ENCODE measurements at places on chromosomes 5 and 9. TPM values are rescaled to one million over a fixed set of nuclear protein-coding genes. Genes with fewer than 3 reads are reported as not detected.

The PCDHA3 gene
- total RNA-seq: 4.0 TPM

The SPINK4 gene
- not detected for total RNA-seq

The F2RL2 gene
- total RNA-seq: not detected

The BSPRY gene
- total RNA-seq: 7.7 TPM

The C5orf58 gene
- total RNA-seq: not detected

The LHX3 gene
- total RNA-seq: not detected

The SOHLH1 gene
- 0.21 TPM for total RNA-seq

The TMC1 gene
- 0.54 TPM for total RNA-seq

DNA sequence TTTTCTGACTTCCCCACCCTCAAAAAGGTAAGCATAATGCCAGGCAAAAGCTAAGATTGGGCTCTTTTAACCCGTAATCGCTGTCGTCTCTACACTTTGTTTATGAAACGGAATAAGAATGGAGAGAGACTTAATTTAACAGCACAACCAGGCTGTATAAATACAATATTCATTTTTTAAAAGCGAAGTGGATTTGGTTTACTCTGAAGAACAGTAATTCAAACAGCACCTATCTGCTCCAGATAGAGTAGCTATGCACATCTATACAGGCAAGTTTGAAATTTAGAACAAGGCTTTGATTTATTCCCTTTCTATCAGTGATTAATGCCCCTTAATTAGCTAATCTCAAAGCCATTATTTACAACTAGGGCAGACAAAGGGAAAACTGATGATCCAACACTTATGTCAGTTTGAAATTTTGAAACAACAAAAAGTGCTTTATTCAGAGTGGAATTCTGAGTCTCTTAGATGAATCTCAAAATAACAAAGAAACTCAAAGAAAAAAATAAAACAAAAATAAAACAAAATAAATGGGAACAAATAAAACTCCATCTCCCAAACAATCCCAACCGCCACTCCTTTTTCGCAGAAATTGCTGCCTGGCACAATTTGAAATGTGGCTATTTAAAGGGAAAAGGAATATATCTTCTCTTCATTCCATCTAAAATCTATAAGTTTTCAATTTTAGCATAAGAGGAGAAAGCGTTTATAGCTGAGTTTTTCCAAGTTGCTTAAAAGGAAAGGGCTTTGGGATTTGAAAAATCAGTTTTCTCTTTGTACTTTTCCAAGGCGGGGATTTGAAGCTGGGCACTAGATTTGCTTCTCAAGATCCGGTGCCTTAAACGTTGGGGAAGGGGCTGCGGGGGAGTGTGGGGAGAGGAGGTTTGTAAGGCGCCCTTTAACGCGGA, 298.6 kb downstream of the PARP8 start:
- no peak for DNase-seq

DNA sequence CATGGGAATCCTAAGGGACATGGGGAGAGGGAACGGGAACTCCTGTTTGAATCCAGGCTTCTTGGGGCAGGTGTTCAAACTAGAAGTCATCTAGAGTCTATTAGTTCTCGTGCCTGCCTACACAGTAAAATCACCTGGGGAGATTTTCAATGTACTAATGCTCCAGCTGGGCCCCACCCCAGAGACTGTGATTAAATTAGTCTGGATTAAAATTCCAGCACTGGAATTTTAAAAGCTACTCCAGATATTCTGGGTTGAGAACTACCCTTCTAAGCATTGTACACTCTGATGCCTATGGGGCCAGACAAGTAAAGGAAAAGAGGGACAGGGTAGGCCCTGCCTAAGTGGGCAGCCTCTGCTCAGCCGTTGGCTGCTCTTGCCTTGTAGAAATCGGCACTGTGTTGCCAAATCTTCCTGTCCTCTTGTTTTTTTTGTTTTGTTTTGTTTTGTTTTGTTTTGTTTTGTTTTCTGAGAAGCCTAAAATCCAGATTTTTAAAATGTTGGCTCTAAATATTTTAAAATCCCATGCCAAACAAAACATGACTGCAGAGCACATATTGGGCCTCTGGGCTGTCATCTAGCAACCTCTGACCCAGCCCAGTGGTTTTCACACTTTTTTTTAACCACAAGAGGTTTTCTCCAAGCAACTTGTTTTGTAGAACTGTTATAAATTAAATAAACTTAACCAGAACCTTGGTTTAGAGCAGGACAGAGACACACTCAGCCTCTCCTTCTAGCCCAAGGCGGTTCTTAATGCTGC, 29.0 kb downstream of the ADRB2 start:
- DNase-seq: no peak

- DNase-seq: no peak
Measured at GRCh38 chr5:82924226-82925060, 152.8 kb downstream of the TMEM167A start.

- DNase-seq: no peak
Measured at GRCh38 chr9:98225015-98225442, 30.4 kb downstream of the TBC1D2 start.

- no peak for DNase-seq
Measured at GRCh38 chr9:120538339-120538738, 41.6 kb downstream of the CDK5RAP2 start.

- no peak for DNase-seq
Measured at GRCh38 chr9:27355166-27355565, 58.2 kb upstream of the EQTN start.

DNA sequence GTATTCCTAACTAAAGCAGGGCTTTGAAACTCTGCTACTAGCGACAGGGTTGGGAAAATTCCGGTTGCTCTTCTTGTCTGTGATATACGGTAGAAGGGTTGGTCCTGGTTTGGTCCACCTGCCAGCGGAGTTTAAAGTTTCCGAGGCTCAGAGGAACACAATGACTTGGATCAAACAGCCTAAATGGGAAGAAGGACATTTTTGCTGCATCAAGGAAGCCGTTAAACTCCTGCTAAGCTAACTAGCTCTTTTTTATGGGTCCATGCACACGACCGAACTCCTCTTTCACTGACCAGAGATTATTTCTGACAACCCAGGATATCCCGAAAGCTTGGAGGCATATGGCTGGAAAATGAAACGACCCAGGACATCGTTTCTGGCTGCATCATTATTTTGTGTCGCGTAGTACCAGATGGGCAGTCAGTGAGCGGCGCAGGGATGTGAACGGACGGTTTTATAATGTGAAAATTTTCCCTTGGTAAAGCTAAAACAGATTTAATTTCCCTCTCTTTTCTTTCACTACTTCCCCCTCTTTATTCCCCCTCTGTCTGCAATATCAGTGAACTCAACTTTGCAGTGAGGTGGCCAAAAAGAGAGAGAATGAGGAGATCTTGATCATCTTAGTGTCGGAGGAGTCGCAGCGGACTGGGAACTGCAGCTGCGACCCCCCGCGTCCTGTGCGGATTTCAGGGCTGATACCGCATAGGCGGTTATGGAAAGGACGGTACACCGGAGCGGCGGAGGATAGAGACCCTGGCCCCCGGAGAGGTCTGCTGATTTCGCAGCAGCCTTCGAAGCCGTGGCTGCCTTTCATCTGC, at the start of gene LURAP1L:
TSS of gene LURAP1L (plus strand) at position 160 of the 818 bp plus-strand sequence. CDS start 696 bp downstream, outside the sequence.
- peak; percentile 85 for DNase-seq

DNA sequence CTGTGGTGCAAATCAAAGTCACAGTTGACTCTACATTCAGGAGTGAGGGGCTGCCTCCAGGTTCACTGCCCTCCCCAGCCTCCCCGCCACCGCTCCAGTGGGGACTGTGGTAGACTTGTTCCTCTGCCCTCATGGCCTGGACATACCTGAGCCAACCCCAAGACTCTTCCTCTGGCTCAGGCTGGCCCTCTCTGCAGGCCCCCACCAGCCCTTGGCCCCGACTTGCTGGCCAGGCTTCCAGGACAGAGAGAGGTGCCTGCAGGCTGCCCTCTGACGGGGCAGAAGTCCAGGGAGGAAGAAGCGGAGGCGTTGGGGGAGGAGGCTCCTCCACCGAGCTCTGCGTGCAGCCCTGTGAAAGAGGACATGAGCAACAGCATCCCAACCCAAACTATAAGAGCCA, 2.8 kb upstream of the SARDH start:
- no peak for DNase-seq

GRCh38 chr9:112531666-112532282, 45.1 kb downstream of the KIAA1958 start:
- DNase-seq: no peak

- no peak for DNase-seq
Measured at GRCh38 chr5:34775886-34776285, 63.1 kb upstream of the TTC23L start.

GRCh38 chr5:58450018-58450417, 9.9 kb downstream of the PLK2 start:
- no peak for DNase-seq

- no peak for DNase-seq
Measured at GRCh38 chr5:172469697-172470096, 15.4 kb upstream of the SH3PXD2B start.

Data from GM23338 (cell line).